ENCODE measurements at places on chromosomes 7 and 10. TPM values are rescaled to one million over a fixed set of nuclear protein-coding genes. Genes with fewer than 3 reads are reported as not detected.

CEP41 gene
- 13.4 TPM for total RNA-seq

CAMK2B gene
- total RNA-seq, result 0.98 TPM

ZNF727 gene
- not detected for total RNA-seq

OR2A5 gene
- total RNA-seq, result not detected

PIP gene
- total RNA-seq, result not detected

CLCN1 gene
- total RNA-seq, result not detected

SYCE1 gene
- total RNA-seq, result not detected

CBX3 gene
- 44.7 TPM for total RNA-seq

CLIP2 gene
- total RNA-seq, result 21.2 TPM

TET1 gene
- 2.5 TPM for total RNA-seq

CFAP46 gene
- 2.3 TPM for total RNA-seq

ZNF239 gene
- total RNA-seq, result 3.7 TPM

EGR2 gene
- 0.33 TPM for total RNA-seq

PRR15 gene
- total RNA-seq, result 11.7 TPM

UTF1 gene
- not detected for total RNA-seq

OR9A2 gene
- total RNA-seq, result not detected

POP7 gene
- total RNA-seq, result 109 TPM

HSPA12A gene
- 36.4 TPM for total RNA-seq

LRRD1 gene
- total RNA-seq, result not detected

TFEC gene
- total RNA-seq, result not detected

VIPR2 gene
- not detected for total RNA-seq

PDZD7 gene
- 5.5 TPM for total RNA-seq

DPCD gene
- total RNA-seq, result 27.5 TPM

RBP4 gene
- 0.49 TPM for total RNA-seq

IFIT1B gene
- not detected for total RNA-seq

POLR2J2 gene
- 0.33 TPM for total RNA-seq

IGF2BP3 gene
- 39.0 TPM for total RNA-seq

SNCG gene
- total RNA-seq, result 8.6 TPM

IL15RA gene
- total RNA-seq, result 5.6 TPM

TAX1BP1 gene
- 25.0 TPM for total RNA-seq
